ENCODE measurements at places on chromosomes 4 and X.

DNA sequence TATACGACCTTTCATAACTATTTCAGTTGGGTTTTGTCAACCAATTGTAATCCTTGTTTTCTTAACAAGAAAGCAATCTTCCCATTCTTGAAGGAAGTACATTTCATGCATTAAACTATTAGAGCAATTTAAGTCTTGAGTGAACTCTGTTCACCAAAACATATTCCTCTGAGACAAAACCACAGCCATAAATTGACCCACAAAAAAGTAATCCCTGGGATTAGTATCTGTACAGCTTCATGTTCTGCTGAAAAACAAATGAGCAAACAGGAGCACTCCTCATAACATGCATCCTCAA is 207.0 kb upstream of the PDE5A start:
- DNase-seq, result no peak

- no peak for DNase-seq
Measured at GRCh38 chr4:188989371-188989770, 850.1 kb downstream of the TRIML1 start.

DNA sequence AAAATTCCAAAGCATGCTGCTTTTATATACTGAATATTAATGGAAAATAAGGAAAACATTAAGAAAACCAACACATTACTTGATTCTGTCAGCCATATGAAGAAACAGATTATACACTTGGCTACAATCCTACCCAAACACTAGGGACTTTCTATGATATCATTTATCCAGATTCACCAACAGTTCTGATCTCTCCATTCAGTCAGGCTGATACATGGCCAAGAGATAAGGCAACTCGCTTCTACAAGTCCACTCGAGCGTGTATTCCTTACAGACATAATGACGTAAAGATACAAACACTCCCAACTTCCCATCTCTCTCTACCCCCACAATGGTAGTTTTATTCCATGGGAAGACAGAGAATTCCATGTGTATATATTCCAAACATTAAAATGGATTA is 44.5 kb downstream of the NEK1 start:
- DNase-seq, result no peak

DNA sequence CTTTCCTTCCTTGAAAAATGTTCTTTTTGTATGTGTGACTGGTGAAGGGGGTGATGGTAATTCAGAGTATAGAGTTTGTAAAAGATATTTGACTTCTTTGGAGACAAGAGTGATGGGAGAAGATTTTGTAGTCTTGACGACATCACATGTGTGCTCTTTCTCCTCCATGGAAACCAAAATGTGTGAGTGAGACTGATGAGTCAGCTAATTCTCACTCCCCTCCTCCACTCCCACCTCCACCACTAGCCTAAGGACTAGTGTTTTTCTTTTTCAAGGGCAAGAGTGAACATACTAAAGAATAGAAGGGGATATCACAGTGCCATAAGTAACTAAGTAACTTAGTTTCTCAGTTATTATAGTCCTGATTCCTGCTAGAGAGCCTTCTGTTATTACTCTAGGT is 14.0 kb upstream of the DGKK start:
- DNase-seq, result no peak

DNA sequence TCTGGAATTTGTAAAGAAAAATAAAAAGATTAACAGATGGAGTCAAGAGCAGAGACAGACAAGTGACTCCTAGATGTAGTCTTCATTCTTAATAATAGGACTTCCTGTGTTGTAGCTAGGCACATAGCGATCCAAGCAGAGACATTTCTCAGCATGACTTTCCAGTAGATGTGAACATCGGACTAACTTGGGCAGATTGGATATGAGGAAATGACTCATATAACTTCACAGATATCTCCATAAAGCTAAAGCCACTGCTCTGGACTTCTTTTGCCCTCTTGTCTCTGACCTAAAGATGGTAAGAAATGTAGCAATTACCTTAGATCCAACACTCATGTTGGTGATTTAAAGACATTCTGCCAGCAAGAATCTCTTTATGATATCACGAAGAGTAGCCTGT is 131.7 kb downstream of the EPHA5 start:
- DNase-seq, result no peak

- no peak for DNase-seq
Measured at GRCh38 chr4:172042714-172043114, 229.5 kb downstream of the GALNTL6 start.

DNA sequence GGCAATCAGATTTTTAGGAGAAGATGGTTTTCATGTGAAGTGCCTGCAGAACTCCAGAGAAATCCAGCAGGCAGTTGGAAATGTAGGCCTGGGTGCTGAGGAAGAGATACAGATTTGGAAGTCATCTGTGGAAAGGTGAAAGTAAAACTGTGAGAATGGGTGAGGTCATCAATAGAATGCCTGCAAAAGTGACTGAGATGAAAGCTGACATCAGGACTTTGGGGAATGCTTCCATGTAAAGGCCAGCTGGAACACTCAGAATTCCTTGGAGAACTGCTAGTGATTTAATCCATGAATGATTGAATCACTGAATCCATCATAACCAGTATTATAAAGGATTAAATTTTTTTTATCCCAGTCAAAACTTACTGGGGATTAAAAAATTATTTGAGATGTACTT is 124.5 kb upstream of the GIMD1 start:
- DNase-seq, result no peak

DNA sequence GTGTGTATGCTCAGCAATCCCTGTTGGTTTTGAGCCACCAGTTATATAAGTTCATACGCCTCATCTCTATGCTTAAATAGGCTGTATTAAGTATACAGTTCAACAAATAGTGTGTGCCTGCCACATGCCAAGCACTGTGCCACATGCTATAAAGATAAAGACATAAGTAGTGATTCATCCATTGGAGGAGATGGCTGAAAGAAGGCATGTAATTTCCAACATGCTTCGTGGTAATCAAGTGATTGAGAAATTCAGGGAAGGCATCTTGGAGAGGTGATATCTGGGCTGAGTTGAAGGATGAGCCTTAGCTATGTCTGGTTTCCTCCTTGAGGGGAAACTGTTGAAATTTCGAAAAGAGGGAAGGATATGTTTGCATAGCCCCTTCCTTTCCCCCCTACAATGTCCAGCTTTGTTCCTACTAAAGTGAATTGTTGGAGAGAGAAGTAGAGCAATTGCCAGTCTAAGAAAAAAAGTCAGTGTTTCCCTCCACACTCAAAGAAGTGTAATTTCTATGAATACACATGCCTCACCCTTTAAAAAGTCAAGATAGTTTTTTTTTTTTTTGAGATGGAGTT is 96.5 kb downstream of the ARHGAP10 start:
- no peak for DNase-seq

- DNase-seq, result no peak
Measured at GRCh38 chr4:171891038-171891437, 77.8 kb downstream of the GALNTL6 start.

DNA sequence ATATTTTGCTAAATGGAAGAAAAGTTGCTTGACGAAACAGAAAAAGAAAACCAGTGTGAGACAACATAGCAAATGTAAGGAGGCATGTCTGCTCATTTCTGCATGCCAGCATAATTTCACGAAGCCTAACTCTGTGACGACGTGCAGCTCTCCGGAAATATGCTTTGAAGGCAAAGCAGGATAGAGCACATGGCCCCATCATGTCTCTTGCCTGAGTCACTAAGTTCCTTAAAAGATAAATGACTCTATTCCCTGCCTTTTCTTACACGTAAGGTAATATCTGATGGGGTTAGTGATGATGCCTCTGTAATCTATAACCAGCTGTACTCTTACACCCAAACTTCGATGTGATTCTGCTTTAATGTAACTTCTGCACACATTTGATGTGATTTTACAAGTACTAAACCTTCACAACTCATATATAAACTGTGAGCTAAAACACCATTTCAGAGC is 64.5 kb downstream of the ANXA3 start:
- no peak for DNase-seq

- DNase-seq, result no peak
Measured at GRCh38 chr4:54392479-54392878, 163.4 kb downstream of the PDGFRA start.

- DNase-seq, result no peak
Measured at GRCh38 chr4:147822128-147822527, 90.2 kb downstream of the ARHGAP10 start.

- no peak for DNase-seq
Measured at GRCh38 chrX:97898798-97899197, 1015.1 kb downstream of the RPA4 start.

- DNase-seq, result no peak
Measured at GRCh38 chrX:72025236-72025770, 106.4 kb downstream of the RTL5 start.

DNA sequence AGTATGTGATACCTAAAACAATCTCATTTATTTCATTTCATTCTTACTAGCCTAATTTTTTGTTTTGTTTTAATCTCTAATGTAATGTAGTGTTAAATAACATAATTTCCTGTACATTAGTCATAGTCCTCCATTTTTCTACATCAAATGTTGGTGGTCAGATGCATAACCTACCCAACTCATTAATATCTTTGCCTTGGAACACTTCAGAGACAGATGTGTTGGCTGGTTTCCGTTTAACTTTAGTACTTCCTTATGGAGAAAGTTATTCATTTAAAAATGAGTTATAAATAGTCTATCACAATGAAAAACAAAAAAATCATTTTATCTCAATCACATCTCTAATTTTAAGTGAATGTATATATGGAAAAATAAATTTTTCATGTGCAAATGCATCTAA is 190.2 kb downstream of the ANTXR2 start:
- DNase-seq, result no peak

DNA sequence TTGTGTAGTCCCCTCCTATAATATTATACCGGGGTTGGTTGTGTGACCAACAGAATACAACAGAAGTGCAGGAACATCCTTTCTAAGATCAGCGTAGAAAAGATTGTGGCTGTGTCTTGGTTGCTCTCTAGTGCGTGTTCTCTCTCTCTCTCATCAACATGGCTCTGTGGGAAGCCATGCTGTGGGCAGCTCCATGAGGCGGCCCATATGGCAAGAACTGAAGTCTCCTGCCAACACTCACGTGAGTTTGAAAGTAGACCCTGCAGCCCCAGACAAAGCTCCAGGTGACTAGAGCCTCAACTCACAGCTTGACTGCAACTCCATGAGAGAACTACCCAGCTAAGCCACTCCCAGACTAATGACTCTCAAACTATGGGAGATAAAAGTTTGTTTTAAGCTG is 118.7 kb downstream of the TSPAN5 start:
- DNase-seq, result no peak

DNA sequence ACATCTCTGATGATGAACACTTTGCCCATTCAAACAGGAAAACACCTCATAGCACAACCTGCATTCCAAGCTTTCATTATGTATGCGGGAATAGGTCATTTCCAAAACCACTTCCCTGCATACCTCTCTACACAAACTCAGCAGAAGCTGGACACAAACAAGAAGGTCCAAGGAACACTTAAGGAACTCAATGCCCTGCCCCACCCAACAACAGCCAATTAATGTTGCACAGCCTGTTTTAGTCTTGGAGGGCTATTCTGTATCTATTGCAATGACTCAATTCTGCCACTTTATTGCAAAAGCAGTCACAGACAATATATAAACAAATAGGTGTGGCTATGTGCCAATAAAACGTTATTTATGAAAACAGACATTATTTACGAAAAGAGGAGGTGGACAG is 16.7 kb downstream of the OPHN1 start:
- DNase-seq, result no peak

GRCh38 chr4:1326751-1327525 is 20.1 kb upstream of the UVSSA start:
- no peak for DNase-seq

- no peak for DNase-seq
Measured at GRCh38 chrX:150184491-150184890, 178.6 kb upstream of the MAMLD1 start.

DNA sequence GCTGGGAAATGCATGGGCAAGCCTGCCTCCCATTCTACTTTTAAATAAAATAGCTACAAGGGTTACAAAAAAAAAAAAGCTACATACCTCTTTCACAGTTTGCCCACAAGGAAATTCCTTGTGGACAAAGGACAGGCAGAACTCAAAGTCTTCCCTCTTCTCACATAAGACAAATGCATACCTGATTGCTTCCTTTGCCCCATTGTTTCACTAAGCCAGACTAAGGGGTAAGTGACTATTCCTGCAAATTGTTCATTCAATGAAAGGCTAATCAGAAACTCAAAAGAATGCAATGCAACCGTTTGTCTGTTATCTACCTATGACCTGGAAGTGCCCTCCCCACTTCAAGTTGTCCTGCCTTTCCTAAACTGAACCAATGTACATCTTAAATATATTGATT is 780.6 kb downstream of the FAM133A start:
- DNase-seq, result no peak

DNA sequence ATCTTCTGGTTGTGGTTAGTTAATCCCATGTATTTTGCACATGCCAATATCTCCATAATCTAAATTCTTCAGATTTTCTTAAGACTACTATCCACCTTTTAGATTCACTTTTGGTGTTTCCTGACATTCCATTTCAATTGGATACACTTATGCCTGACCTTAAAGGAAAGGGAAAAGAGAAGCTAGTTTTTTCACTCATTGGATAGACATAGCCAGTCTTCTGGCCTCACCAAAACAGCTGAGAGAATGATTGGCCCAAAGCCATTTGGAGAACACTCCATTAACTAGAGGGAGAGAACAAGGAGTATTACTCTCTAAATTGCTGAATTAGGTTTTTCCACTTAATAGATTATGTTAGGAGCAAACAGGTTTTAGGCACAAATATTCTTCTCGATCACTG is 4.0 kb downstream of the PRPS1 start:
- no peak for DNase-seq

DNA sequence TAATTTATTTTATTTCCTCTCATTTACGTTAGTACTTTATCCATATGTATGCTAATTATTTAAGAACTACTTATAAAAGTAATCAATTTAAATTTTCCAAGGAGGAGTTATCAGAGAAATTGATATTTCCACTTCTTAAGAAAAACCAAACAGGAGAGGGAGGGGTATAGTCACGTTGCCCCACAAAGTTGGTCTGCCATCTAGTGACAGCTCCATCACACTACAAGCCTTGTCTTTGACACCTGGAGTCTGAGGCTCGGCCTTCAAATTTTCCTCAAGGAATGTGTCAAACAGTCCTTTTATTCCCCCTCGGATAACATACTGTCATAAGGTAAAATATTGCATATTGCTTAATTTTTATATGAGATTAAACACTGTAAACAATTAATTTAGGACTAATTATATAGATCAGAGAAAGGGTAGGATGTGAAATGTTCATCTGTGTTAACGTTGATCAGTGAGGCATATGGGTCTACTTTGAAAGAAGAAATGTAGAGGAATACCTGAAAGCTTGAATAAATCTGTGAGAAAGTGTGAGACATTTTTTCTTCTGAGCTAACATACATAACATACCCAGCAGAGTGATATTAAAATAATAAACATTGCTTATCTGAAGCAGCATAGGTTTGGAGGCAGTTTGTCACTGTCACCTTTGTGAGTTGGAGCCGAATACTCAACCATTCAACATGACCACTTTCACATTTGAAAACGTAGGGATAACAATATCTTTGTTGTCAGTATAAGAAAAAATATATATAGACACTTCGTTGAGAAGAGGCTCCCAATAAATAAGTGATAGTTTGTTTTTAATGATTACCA is 114.4 kb downstream of the GLRA3 start:
- DNase-seq, result no peak

Data from CD4-positive, alpha-beta T cell treated with Interleukin-6 at 100 ng/mL for 8 hours (primary cell).